Stimulated activated CD4-positive, alpha-beta T cell treated with anti-CD3 and anti-CD28 coated beads, Interleukin-1b, Interleukin-23, amount 100 ng/mL, for 4 hours (primary cell): ENCODE measurements at places on chromosomes 3 and 15.

DNA sequence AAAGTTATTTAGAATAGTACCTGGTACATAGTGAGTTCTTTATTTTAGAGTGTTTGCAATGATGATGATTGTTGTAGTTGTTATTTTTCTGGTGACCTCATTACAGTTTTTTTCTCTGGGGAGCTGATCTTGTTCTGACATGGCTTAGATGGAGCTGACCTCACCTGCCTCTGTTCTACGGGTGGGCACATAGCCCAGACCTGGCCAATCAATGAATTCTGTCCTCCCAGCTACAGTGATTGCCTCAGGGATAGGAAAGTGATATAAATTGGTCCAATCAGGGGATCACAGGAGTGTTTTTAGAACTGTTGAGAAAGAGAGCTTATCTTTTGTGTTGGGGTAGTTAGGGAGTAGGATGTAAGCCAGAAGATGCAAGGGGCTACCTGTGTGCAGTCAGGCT is 3.2 kb upstream of the NANOGP8 start:
- DNase-seq: no peak

- no peak for DNase-seq
Observed at GRCh38 chr15:37973856-37974255, 39.4 kb downstream of the TMCO5A start.

DNA sequence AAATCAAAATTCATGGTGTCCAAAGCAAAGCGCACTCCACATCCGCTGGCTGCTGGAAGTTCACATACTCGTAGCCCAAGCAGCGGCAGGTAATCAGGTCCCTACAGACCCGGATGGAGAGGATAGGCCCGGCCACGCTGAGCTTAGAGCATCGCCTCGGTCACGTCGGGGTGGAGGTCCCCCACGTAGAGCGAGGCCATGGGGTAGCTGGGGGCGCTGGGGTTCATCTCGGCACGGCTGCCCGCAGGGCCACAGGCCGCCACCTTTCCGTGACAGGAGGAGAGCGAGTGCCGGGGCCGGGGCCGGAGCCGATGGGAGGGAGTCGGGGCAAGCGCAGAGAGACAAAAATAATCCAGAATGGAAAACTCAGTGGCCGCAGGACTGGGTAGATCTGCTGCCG is 16.1 kb upstream of the STRIT1 start:
- DNase-seq: no peak

DNA sequence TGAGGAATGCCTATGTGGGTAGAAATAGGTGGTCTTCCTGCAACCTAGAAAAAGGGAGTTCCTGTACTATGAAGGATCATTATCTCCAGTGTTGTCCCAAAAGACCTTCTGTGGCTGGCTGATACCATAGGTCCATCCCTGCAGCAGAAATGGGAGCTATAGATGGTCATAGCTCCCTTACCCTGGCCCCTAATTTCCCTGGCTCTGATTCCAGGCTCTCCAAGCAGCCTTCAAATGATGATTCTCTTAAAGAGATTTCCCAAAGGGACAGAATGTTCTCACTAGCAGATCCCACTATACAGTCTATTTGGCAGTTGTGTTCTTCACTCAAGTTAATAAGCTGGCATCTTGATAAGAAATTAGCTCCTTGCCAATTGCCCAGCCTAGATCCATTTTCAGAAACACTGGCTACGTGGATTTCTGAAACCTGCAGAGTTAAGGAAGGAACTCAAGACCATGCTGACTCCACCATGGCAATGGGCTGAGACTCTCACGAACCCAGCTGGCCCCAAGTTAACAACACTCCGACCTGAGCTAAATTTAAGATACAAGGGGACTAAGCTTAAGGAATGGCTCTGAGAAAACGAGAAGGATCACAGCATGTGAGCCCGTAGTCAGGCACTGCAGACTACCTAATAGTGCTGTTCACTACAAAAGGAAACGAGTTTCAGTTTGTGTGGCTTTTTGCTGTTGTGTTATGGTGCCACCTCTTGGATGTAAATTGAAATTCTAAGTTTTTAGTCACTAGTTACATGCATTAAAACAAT is 11.4 kb downstream of the C15orf40 start:
- DNase-seq: no peak

GRCh38 chr15:74227968-74228722 is 8.0 kb upstream of the CCDC33 start:
- no peak for DNase-seq

DNA sequence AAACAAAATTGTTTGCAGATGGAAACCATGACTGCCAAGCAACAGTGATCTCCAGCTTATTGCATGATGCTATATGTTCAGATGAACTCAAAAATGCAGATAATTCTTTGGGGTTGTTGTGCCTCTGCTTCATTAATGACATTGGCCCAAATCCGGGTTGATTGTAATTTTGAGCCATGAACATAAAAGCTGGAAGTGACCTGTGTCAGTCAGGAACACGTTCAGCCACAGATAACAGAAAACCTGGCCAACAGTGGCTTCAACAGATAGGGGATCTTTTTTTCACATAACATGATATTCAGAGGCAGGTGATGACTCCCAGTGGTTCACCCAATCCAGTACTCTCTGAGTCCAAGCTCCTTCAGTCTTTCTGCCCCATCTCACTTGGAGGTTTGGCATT is 76.9 kb upstream of the EIF1B start:
- DNase-seq: no peak

- DNase-seq: no peak
Observed at GRCh38 chr3:12349895-12350811, 61.3 kb downstream of the PPARG start.

GRCh38 chr3:124811436-124811835 is 75.7 kb downstream of the ITGB5 start:
- no peak for DNase-seq

- no peak for DNase-seq
Observed at GRCh38 chr15:89660556-89660955, 5.3 kb upstream of the KIF7 start.

- DNase-seq: no peak
Observed at GRCh38 chr3:52430416-52430810, 14.5 kb downstream of the SEMA3G start.

- no peak for DNase-seq
Observed at GRCh38 chr3:131896285-131896684, 138.5 kb downstream of the CPNE4 start.

DNA sequence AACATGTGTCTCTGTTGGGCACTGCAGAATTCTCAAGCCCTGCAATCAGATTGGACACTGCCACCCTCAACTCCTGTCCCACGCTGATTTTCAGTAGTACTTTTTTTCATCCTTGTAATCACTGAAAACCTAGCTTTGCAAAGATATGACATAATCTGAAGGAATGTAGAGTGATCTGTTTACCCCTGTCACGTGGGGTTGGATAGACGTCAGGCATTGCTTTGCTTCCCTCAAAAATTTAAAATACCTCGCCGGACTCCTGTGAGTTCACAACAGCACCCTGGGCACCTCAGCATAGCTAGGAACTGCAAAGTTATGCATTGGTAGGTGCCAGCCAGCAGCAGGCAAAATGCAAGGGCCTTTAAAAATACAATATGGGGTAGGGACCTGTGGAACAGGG is 71.1 kb upstream of the OXTR start:
- DNase-seq: no peak

DNA sequence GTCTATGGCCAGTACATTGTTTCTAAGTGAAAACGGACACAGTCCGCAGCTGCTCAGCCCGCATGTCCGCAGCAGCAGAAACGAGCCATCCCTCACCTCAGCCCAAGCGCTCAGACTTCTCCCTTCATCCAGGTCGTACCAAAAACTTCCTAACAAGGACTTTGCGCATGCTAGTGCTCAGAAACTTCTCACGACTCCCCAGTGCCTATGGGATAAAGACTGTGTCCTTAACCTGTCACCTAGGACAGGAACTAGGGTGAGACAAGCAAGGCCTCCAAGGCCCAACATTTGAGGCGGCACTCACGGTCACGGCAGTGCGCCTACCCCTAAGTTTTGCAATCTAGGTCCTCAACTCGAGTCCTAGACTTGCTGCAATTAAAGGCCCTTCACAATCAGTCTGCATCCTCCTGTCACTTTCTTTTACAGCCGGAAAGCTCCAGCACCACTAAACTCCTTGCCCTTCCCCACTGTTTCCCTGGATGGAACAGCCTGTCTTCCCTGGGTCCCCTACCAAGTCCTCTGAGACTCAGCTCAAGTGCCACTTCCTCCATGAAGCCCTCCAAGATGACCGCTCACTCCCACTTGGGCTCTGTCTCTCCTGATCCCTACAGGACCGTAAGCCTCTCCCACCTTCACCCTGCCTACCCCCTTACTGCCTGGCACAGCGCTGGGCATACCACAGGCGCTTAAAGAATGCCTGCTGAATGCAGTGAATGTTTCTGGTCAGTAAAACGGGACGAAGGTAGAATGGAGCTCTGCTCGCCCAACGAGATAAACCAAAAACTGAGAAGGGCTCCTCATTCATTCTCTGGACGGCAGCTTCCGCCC is 1.2 kb downstream of the CLN6 start:
- DNase-seq: no peak
